ENCODE measurements at places on chromosomes 2 and 18. TPM values are rescaled to one million over a fixed set of nuclear protein-coding genes. Genes with fewer than 3 reads are reported as not detected.

The AGXT gene
- polyA plus RNA-seq = 0.51 TPM

The GALNT3 gene
- 45.0 TPM for polyA plus RNA-seq

The MYO3B gene
- 3.5 TPM for polyA plus RNA-seq

DNA sequence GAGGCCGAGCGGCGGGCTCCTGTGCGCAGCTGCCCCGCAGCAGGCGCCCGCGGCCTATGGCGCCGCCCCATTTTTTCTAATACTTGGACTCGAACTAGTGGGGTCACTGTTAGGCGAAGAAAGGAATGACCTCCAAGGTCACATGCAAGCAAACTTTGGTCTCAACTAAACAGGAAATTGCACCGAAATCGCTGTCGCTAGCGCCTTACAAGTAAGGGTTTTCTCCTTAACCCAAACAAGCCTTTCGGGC is 339 bp downstream of the ACAA2 start:
- DNase-seq = no peak
- H3K27me3 ChIP-seq = no peaks in the 10 kb centered on the region
- H3K27ac ChIP-seq = peak overlapping the region; percentile 91

The GPBAR1 gene
- 3.4 TPM for polyA plus RNA-seq

The MYO1B gene
- 14.5 TPM for polyA plus RNA-seq

The CACNB4 gene
- 7.8 TPM for polyA plus RNA-seq

GRCh38 chr2:22209545-22209944 is 1085.8 kb downstream of the TDRD15 start:
- H3K4me1 ChIP-seq = no peaks in the 10 kb centered on the region
- DNase-seq = no peak
- no peak overlapping the region for H3K27ac ChIP-seq
- no peak overlapping the region for H3K4me3 ChIP-seq
- H3K36me3 ChIP-seq = no peaks in the 10 kb centered on the region

- no peak overlapping the region for H3K27ac ChIP-seq
- H3K36me3 ChIP-seq = no peaks in the 10 kb centered on the region
- no peaks in the 10 kb centered on the region for H3K27me3 ChIP-seq
- no peak overlapping the region for H3K4me3 ChIP-seq
- no peaks in the 10 kb centered on the region for H3K4me1 ChIP-seq
These were observed 938.3 kb upstream of the CNTNAP5 start for GRCh38 chr2:123086613-123087385.

- H3K36me3 ChIP-seq = no peaks in the 10 kb centered on the region
- H3K27ac ChIP-seq = no peak overlapping the region
- H3K4me1 ChIP-seq = no peaks in the 10 kb centered on the region
- no peak for DNase-seq
- H3K27me3 ChIP-seq = no peaks in the 10 kb centered on the region
- no peak overlapping the region for H3K4me3 ChIP-seq
These were observed 28.9 kb downstream of the LMAN2L start for GRCh38 chr2:96710985-96711384.

- no peak for DNase-seq
- no peak overlapping the region for H3K4me3 ChIP-seq
- no peaks in the 10 kb centered on the region for H3K4me1 ChIP-seq
- no peaks in the 10 kb centered on the region for H3K36me3 ChIP-seq
These were observed 21.7 kb upstream of the ABCA12 start for GRCh38 chr2:215160081-215160480.

DNA sequence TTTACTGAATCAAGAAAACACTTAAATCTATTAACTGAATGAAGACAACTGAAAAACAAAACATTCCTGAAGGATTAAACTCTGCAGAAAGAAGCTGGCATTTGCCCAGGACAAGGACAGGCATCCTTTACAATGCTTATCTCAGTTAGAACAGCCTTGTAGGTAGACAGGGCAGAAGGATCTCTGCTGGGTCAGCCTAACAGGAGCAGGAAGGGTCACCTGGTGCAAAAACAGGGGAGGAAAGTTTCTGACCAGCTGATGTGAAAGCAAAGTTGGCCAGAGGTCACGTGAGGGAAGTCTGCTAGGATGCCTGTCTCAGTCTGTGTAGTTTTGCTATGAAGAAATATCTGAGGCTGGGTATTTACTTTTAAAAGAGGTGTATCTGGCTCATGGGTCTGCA is 348.6 kb downstream of the ANAPC1 start:
- H3K27ac ChIP-seq = no peak overlapping the region
- no peak overlapping the region for H3K4me3 ChIP-seq
- H3K4me1 ChIP-seq = no peaks in the 10 kb centered on the region
- H3K36me3 ChIP-seq = no peaks in the 10 kb centered on the region

DNA sequence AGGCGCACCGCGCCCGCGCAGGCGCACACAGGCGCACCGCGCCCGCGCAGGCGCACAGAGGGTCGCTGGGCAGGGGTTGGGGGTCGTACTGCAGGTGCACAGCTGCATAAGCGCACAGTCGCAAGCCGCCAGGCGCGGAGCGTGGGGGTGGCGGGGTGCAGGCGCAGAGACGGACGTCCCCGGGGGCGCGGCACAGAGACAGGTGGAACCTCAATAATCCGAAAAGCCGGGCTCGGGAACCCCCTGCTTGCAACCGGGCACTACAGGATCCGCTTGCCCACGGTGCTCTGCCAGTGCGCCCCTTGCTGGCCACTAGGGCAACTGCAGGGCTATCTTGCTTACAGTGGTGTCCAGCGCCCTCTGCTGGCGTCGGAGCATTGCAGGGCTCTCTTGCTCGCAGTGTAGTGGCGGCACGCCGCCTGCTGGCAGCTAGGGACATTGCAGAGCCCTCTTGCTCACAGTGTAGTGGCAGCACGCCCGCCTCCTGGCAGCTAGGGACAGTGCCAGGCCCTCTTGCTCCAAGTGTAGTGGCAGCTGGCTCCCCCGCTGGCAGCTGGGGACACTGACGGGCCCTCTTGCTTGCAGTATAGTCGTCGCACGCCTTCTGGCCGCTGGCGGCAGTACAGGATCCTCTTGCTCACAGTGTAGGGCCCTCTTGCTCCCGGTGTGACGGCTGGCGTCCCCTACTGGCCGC is 34.9 kb downstream of the FAM110C start:
- no peaks in the 10 kb centered on the region for H3K27me3 ChIP-seq
- H3K36me3 ChIP-seq = no peaks in the 10 kb centered on the region
- DNase-seq = peak; percentile 97
- peaks cover 16% of the 10 kb centered on the region for H3K4me1 ChIP-seq

The SKA1 gene
- 11.9 TPM for polyA plus RNA-seq

- H3K4me1 ChIP-seq = no peaks in the 10 kb centered on the region
- H3K36me3 ChIP-seq = no peaks in the 10 kb centered on the region
- no peak overlapping the region for H3K27ac ChIP-seq
- no peak for DNase-seq
These were observed 204.8 kb downstream of the SETBP1 start for GRCh38 chr18:44885507-44885906.

DNA sequence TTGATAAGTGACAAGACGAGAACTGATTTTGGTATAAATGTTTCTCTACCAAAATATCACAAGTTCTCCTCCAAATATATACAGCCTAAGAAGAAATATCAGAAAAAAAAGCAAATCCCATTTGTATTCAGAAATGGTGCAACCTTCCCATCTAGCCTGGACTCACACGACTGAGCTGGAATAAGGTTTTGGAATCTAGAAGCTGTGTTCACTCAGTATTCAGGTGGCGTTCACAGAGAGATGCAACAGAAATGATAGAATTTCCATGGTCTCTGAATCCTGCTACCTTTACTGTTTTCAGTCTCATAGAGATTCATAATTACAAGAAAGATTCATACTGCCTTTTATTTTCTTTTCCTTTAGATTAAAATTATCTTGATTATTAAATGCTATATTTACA is 347.2 kb upstream of the TRIB2 start:
- no peak overlapping the region for H3K27ac ChIP-seq
- H3K36me3 ChIP-seq = no peaks in the 10 kb centered on the region
- DNase-seq = no peak
- no peak overlapping the region for H3K4me3 ChIP-seq
- no peaks in the 10 kb centered on the region for H3K4me1 ChIP-seq

DNA sequence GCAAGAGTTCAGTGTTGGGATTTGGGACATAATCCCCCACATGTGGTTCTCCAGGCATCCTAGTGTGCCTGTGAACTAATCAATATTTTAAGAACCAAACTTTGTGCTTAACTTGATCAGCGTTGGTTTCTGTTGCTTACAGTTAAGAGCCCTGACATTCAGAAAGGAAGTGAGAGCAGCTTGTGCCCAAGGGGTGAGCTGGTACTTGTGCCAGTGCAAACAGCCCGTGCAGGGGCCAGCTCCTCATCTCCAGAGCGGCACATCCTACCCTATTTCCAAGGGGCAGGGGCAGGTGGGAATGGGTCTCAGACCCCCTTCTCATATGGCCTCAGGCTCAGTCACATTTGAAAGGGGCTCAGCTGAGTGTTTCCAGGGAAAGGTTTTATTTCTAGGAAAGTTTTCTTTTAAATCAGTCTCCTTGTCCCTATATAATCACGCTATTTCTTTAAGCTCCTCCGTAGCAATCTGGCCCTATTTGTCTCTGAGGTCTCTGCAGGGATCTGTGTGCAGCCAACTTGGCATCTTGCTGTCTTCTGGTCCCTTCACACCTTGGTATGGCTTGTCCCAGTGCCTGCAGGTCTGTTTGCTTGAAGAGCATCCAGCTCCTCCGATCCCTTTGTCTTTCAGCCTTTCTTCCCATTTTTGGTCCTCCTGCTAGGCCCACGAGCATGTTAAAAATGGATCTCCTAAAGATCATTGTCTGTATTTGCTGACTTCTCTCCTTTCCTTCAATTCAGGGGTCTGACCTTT is 358.9 kb downstream of the HRH4 start:
- no peak overlapping the region for H3K4me3 ChIP-seq
- peaks cover 3% of the 10 kb centered on the region for H3K4me1 ChIP-seq
- no peaks in the 10 kb centered on the region for H3K36me3 ChIP-seq
- no peak overlapping the region for H3K27ac ChIP-seq
- DNase-seq = no peak

DNA sequence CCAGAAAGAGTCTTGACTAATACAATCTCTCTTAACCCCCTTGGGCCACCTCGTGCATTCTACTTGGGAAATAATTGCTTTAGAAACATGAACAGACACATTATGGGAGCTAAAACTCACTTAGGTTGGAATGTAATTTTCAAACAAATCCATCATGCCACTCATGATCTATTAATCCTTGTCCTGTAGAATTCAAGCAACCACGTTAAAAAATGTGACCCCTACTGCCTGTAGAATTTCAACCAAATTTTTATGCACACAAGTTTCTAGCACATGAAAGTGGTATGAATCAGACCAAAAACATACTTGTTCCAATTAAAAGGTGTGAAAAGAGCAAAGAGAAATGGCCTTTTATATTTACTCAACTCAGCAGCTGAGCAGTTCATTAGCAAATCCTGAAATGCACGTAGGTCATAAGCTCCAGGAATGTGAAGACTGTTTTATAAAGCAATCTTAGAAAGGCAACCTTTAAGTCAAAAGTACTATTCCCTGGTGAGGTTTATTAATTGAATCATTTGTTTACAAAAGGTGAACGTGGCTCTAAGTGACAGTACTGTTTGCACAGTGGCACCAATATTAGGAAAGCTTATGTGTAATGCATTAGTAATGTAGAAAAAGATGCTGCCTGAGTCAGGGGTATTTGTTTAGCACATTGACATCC is 459.4 kb upstream of the UBE2E3 start:
- H3K27ac ChIP-seq = no peak overlapping the region
- H3K4me1 ChIP-seq = no peaks in the 10 kb centered on the region
- no peak overlapping the region for H3K4me3 ChIP-seq
- H3K27me3 ChIP-seq = no peaks in the 10 kb centered on the region
- H3K36me3 ChIP-seq = no peaks in the 10 kb centered on the region
- no peak for DNase-seq

- H3K27ac ChIP-seq = no peak overlapping the region
- H3K4me1 ChIP-seq = no peaks in the 10 kb centered on the region
- H3K36me3 ChIP-seq = no peaks in the 10 kb centered on the region
These were observed 74.1 kb upstream of the EHBP1 start for GRCh38 chr2:62631160-62632085.

GRCh38 chr18:64097497-64097896 is 51.4 kb downstream of the LINC00305 start:
- no peak for DNase-seq
- no peaks in the 10 kb centered on the region for H3K27me3 ChIP-seq
- H3K36me3 ChIP-seq = no peaks in the 10 kb centered on the region
- no peaks in the 10 kb centered on the region for H3K4me1 ChIP-seq
- no peak overlapping the region for H3K4me3 ChIP-seq
- no peak overlapping the region for H3K27ac ChIP-seq

The CHCHD5 gene
- 98.9 TPM for polyA plus RNA-seq

DNA sequence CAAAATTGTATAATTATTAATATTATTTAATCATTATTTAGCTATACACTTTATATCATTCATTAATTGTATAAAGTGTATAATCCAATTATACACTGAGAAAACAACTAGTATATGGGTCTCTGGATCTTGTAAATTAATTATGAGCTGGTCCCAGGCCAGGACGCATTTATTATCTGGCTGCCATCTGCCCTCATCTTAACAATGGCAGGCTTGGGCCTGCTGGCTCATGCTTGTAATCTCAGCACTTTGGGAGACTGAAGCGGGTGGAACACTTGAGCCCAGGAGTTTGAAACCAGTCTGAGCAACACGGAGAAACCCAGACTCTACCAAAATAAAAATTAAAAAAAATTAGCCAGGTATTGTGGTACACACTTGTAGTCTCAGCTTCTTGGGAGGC is 502.2 kb upstream of the NRXN1 start:
- no peaks in the 10 kb centered on the region for H3K36me3 ChIP-seq
- H3K27me3 ChIP-seq = no peaks in the 10 kb centered on the region
- DNase-seq = no peak
- H3K27ac ChIP-seq = no peak overlapping the region
- no peak overlapping the region for H3K4me3 ChIP-seq

- no peaks in the 10 kb centered on the region for H3K27me3 ChIP-seq
- no peak overlapping the region for H3K4me3 ChIP-seq
- no peak overlapping the region for H3K27ac ChIP-seq
- no peaks in the 10 kb centered on the region for H3K36me3 ChIP-seq
These were observed 156.3 kb downstream of the CABLES1 start for GRCh38 chr18:23291456-23292205.

GRCh38 chr2:235216901-235217300 is 265.1 kb downstream of the SH3BP4 start:
- no peaks in the 10 kb centered on the region for H3K36me3 ChIP-seq
- H3K27ac ChIP-seq = no peak overlapping the region
- no peaks in the 10 kb centered on the region for H3K27me3 ChIP-seq
- H3K4me1 ChIP-seq = no peaks in the 10 kb centered on the region

The OXER1 gene
- polyA plus RNA-seq = 1.3 TPM

DNA sequence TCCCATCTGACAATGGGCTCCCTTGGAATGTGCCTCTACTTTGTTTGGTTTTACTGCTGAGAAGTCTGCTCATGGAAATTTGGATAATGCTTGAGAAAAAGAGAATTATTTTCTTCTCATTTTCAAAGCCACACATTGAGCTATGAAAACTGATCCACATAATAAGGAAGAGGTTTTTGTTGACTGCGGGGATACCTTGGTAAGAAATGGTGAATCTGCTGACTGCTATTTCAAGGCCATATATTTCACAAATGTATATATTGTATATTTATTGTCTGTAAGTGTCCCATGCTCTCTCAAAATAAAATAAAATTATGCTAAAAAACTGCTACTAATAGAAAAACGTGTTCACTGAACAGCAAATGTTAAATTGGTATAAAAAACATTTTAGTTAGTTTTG is 15.1 kb downstream of the SH3YL1 start:
- no peaks in the 10 kb centered on the region for H3K27me3 ChIP-seq
- no peak overlapping the region for H3K4me3 ChIP-seq
- no peaks in the 10 kb centered on the region for H3K36me3 ChIP-seq
- DNase-seq = no peak
- no peak overlapping the region for H3K27ac ChIP-seq
- no peaks in the 10 kb centered on the region for H3K4me1 ChIP-seq

The MDH1B gene
- polyA plus RNA-seq = 86.6 TPM
